ENCODE measurements at places on chromosomes 16 and 17.

- DNase-seq, result peak; percentile 59
Measured at GRCh38 chr16:3819746-3820724, 60.5 kb downstream of the CREBBP start.

DNA sequence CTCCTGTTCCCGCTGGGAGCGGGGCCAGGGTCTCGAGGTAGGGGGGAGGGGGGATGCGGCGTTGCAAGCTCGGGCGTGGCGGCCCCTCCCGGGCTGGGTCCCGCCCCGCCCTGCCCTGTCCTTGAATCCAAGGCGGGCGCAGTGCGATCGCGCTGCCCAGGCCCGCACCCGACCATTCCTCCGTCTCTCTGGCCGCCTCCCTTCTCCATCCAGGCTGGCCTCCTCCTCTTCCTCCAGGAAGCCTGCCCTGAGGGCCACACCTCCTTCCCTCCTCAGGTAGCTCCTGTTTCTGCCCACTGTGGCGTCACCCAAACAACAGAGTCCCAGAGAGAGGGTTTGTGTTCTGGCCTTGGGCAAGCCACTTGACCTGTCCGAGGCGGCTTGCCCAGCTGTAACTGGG, 43.0 kb upstream of the TAC4 start:
- DNase-seq, result no peak

DNA sequence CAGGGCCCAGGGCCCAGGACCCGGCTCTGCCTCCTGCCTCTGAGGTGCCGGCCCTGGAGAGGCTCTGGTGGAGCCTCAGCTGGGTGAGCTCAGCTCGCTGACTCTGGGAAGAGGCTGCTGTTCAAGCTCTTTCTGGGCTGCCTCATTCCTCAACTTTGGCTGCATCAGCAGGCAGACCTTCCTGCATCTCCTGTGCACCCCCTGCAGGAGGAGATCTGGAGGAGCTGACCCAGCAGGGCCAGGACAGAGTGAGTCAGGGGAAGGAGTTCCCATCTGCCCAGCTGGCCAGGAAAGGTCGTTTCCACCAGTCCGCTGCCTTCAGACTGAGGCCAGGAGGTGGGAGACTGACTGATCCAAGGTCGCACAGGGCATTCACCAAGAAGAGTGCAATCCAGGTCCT, 10.7 kb downstream of the CRHR1 start:
- no peak for DNase-seq

DNA sequence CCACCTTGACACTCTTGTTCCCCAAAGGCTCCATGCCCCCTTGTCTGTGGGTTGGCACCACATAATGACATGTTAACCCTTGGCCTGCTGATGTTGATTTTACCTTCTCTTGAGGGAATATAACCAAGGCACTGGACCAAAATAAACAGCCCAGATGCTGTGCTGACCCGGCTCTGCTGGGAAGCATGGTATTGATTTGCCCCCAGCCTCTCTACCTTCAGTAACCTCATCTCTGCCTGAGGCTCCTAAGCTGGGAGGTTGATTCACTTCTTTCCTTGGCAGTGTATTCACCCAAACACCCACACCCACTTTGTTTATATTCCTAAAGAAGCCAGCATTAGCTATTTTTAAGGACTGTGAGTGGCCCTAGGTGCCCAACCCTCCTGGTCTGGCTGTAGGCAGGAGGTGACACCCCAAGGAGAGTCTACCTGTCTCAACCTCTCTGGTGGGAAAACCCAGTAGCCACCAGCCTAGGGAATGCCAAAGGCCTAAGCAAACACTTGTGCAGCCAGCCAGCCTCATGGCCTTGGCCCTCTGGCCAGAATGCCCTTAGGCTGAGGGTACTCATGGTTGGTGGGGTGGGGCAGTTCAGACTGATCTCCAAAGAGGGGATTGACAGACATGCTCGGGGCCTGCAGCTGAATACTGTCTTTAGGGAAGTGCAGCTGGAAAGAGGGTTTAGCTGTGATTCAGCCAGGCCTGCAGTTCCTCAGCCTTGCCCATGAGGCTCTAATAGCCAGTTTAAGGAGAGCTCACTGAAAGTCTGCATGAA, 42.7 kb downstream of the GNAO1 start:
- DNase-seq, result no peak

DNA sequence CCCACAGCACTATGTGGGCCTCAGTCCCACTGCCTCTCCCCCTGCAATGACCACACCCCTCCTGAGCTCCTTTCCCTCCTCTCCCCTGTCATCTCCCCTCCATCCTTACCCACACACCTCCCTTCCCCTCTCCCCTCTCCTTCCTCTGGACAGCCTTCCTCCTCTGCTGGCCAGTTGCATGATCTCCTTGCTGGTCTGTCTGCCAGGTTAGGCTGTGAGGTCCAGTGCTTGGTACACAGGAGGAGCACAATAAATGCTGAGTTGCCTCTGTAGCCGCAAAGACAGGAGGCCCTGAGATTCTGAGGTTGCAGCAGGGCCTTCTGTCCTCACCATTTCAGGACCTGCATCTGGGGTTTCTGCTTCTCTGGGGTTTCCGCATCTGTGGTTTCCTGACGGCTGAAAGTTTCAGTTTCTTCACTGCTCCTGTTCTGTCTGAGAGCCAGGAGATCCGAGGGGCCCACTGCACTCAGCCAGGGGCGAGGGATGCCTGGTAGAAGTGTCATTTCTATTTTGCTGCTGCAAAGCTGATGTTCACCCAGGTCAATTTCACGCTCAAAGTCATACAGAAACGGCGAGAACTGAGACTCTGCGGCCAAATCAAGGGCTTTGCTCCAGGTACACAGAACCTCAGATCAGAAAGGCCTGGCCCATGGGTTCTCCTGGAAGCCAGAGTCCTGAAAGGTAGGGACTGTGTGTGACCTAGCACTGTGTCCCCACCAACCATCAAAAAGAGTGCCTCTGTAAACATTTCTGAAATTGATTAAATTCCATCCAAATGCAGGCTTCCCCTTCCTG, 4.6 kb upstream of the SLC12A3 start:
- DNase-seq, result peak; percentile 55

DNA sequence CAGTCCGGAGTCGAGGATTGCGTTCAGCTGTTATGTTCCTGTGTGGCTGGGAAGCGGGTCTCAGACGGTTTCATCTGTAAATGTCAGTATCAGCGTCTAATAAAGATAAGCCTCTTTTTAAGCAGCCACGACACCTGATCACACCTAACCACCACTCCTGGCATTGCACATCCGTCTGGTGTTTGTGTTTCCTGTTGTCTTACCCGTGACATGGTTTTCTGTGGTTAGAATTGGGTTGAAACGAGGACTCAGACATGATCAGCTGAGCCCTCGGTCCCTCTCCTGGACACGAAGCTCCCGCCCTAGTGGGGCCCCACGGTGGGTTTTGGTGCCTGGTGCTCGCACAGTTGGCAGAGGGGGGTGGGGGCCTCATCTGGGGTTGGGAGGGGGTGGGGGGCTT, 18.3 kb downstream of the CPNE7 start:
- peak; percentile 22 for DNase-seq

- no peak for DNase-seq
Measured at GRCh38 chr17:68657576-68657975, 56.4 kb upstream of the FAM20A start.

DNA sequence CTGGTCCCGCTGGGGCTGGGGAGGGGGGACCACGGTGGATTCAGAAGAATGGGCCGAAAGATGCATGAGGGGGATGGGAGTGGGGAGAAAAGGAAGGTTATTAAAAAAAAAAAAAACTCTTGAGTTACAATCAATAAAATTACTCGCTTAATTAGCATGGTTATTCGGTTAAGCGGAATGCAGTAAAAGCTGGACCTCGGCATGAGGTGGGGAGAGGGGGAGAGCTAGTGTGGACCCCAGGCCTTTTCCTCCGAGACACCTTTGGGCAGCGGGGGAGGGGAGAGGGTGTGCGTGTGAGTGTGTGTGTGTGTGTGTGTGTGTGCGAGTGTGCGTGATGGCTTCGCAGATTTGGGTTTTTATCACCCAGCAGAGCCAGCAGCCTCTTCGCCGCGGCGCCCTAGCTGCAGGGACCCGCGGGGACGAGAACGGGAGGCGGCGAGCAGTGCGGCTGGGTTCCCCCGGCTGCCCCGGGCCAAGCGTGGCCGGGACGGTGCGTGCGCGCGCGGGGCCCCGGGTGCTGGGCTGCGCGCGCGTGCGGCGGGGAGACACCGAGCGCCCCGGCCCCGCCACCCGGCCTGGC, 3.7 kb downstream of the BAHCC1 start:
- no peak for DNase-seq

DNA sequence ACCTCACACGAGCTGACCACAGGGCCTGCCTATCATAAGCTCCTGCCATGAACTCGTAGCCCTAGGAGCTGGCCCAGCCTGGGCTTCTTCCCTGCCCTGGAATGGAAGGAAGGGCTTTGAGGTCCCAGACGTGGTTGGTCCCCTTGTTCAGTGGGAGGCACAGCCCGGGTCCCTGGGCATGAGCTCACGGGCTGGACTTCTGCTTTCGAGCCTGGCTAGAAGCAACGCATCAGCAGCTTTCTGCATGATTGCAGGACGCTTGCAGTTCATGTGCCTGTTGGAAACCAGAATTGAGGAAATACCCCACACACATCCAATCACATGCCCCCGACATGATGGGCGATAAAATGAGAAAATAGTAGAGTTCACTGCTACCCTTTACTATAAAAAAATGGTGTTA, 293.3 kb downstream of the MAF start:
- DNase-seq, result no peak

- no peak for DNase-seq
Measured at GRCh38 chr16:397135-397661, at the start of gene NME4. Gene NME4 (plus strand): TSS chr16:397199. CDS start chr16:397223, 24 bp downstream.

GRCh38 chr17:61126473-61127249, 273.0 kb upstream of the TBX2 start:
- no peak for DNase-seq

- no peak for DNase-seq
Measured at GRCh38 chr17:41621916-41622315, 2.5 kb downstream of the KRT17 start.

GRCh38 chr16:71338193-71338592, 20.3 kb upstream of the CALB2 start:
- no peak for DNase-seq

- peak; percentile 55 for DNase-seq
Measured at GRCh38 chr17:57551321-57552079, 193.6 kb downstream of the CCDC182 start.

- DNase-seq, result no peak
Measured at GRCh38 chr16:24745391-24745790, 15.9 kb downstream of the TNRC6A start.

GRCh38 chr17:1111599-1112443, 68.0 kb downstream of the ABR start:
- no peak for DNase-seq

DNA sequence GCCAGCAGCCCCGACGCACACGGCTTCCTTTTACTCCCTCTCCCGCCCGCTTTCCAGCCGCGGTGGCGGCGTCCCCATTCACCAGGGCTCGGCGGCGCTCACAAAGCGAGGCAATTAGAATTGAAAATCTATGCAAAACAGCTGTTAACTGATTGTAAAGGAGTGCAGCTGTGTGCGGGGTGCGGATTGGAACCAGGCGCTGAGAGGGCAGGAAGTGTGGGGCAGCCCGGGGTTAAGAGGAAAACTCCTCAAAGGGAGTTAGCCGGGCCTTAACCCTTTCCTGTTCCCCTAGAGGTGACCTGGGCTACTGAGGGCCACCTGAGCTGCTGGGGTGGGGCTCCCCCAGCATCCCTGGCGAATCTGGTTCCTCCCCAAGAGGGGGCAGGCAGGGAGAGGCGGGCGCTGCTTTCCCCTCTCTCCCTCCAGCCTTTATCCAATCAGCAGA, 5.8 kb upstream of the GSE1 start:
- DNase-seq, result peak; percentile 21

- no peak for DNase-seq
Measured at GRCh38 chr17:521561-522325, 169.1 kb upstream of the RPH3AL start.

DNA sequence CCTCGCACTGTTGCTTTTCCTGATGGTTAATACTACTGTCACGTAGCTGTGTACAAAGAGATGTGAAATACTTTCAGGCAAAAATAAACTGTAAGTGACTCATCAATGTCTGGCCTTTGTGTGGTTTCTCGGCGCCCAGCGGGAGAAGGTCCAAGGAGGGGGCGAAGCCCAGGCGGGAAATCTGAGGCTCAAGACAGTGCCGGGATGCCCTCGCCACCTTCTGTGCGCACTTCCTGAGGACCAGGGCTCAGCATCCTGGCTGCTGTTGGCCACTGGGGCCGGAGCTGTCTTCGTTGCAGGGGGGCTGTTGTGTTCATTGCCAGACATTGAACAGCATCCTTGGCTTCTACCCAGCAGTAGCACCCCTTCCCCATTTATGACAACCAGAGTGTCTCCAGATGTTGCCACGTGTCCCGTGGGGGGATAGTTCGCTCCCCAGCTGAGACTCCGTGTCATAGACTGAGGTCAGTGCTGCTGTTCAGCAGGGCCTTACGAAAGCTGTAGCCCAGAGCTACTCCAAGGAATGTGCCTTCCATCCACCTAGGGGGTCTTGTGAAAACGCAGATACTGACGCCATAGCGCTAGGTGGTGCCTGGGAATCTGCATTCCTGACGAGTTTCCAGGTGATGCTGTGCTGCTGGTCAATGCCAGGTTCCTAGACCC, 67.3 kb upstream of the PLCG2 start:
- DNase-seq, result no peak

DNA sequence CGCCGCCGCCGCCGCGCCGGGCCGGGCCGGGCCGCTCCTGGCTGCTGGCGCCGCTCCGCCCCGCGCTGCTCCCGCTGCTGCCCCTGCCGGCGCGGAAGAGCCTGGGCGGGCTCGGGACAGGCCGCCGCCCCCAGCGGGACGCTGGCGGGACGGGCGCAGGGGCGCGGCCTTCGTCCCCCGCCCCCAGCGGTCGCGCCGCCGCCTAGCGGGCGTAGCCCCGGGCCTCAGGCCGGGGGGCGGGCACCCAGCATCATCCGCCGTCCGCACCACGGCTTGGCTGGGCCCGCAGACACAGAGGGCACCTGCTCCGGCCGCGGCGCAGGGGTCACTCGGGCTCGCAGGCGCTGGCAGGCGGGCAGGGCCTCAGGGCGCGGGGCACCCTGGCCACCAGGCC, at the start of gene AMFR:
Gene AMFR, minus strand, starts transcription at position 107 of the 394 bp plus-strand sequence. CDS start 218 bp downstream, outside the sequence.
- DNase-seq, result peak; percentile 72

- DNase-seq, result no peak
Measured at GRCh38 chr16:84497418-84498222, 6.8 kb downstream of the MEAK7 start.

DNA sequence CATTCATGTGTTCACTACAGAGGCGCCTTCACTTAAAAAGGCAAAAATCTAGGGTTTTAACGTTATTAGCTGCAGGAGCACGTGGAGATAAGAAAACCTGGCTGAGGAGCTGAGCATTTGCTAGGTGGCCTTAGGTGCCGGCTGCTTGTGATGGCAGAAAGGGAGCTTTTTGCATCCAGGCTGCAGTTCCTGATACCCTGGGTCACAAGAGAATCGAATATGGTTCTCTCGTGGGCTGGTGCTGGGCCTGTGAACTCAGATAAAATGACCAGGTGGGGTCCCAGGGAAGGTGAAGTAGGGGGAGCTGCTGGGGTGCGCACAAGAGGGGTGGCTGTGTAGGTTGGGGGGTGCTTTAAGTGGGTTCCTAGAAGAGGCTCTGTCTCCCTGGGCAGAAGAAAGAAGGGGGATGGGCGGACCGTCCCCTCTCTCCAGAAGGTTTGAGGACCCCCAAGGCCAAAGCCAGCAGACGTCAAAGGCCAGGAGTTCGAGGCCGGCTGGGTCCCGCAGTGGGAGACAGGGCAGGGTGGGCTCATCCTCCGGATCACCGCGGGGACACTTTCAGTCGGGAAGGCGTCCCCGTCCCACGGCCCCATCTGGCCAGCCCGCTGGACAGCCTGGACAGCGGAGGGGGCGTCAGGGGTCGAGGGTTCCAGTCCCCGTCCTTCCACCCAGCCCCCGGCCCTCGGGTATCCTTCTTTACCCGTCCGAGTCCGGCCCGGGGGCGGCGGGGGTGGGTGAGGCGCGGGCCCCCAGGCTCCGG, 740 bp upstream of the CMIP start:
- DNase-seq, result no peak
